ENCODE measurements at places on chromosomes 6 and 20.
A peak's percentile ranks its signal among the peaks of the same experiment; 100 is the strongest.

GRCh38 chr6:159134701-159135364 lies 34.4 kb upstream of the FNDC1 start:
- peak; percentile 84 for DNase-seq

- no peak for DNase-seq
Observed at GRCh38 chr6:141107591-141108160, 1025.0 kb upstream of the GJE1 start.

DNA sequence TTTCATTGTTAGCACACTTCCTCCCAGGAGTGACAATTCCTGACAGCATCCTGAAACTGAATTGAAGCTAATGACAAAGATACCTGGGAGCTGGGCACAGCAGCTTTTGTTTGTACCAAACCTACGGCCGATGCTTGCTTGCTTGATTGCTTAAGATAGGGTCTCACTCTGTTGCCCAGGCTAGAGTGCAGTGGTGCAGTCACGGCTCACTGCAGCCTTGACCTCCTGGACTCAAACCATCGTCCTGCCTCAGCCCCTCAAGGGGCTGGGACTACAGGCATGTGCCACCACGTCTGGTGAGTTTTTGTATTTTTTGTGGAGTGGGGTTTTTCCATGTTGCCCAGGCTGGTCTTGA lies 84.7 kb upstream of the SCP2D1 start:
- DNase-seq, result no peak

DNA sequence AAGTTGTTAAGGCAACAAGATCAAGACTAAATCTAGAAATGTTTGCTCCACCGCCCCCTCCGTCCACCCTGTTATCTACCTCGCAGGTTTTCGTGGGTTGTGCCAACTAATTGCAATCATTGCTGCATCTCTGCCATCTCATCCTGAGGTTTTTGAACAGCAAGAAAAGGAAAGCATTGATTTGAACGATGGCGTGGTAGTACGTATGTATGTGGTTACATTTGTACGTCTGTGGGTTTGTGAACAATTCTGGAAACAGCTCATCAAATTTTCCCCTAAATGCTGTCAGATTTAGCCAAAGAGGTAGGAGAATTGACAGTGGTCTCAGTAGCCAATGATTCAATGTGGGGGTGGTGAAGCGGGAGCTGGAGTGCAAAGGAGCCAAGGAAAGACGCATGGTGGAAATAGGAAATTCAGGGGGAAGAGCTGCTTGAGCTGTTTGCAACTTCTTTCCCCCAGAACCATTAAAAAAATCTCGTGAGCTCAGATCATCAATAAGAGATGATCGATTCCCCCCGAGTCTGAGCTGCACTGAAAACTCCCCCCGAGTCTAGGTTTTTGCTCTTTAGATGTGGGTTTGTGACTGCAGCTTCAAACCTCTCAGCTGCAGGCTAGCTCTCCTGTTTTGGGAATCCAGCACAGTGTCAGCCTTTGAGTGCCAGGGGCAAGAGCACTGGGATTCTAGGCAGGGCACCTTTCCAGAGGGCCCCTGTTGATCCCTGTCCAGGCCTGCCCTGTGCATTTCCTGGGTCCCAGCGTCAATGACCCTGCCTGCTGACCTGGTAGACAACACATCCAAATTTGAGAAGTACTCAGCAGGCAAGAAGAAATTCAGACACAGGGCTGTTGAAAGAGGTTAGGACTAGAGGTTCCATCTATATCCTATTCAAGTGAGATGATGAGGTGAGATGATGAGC lies 72.6 kb upstream of the LY86 start:
- DNase-seq, result no peak

- DNase-seq, result no peak
Observed at GRCh38 chr20:45088247-45088646, 12.7 kb downstream of the KCNS1 start.

- DNase-seq, result no peak
Observed at GRCh38 chr6:89950879-89951391, 56.7 kb downstream of the GJA10 start.

DNA sequence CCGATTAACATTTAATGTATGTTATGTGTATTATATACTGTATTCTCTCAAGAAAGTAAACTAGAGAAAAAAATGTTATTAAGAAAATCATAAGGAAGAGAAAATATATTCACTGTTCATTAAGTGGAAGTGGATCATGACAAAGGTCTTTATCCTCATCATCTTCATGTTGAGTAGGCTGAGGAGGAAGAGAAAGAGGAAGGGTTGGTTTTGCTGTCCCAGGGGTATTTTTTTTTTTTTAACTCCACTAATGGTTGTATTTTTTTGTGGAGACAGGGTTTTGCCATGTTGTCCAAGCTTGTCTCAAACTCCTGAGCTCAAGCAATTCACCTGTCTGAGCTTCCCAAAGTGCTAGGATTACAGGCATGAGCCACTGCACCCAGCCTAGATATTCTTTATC lies 11.0 kb downstream of the ECT2L start:
- DNase-seq, result no peak

- DNase-seq, result no peak
Observed at GRCh38 chr6:8113131-8113654, 10.8 kb upstream of the EEF1E1 start.

DNA sequence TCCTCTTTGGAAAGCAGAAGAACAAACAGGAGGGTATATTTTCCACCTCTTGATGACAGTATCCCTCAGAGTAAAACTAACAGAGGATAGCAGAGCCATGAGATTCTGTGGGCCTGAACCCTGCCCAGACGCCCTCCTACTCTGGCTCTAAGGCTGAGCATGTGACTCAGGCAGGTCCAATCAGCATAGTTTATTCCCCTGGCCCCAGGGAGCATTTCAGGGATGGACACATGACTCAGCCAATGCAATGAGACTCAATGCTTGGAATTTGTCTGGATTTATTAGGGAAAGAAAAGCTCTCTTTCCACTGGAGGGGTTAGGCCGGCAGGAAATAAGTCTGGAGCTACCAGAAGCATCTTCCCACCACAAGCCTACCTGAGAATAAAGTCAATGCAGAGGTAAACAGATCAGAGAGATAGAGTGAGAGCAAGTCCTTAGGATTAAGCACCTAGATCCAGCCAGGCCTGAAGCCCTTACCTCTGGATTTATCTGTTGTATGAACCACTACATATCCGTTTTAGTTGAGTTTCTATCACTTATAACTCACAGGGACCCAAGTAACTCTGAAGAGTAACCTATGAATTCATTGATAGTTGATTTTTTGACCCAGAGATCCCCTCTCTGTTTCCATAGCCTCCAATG lies 68.2 kb upstream of the EYA2 start:
- no peak for DNase-seq

GRCh38 chr6:165817148-165817547 lies 154.1 kb upstream of the PDE10A start:
- DNase-seq, result no peak

GRCh38 chr6:22906091-22906549 lies 336.8 kb downstream of the HDGFL1 start:
- no peak for DNase-seq

- no peak for DNase-seq
Observed at GRCh38 chr6:20542927-20543602, 8.8 kb downstream of the CDKAL1 start.

GRCh38 chr6:170262489-170263088 lies 28.3 kb downstream of the DLL1 start:
- no peak for DNase-seq

DNA sequence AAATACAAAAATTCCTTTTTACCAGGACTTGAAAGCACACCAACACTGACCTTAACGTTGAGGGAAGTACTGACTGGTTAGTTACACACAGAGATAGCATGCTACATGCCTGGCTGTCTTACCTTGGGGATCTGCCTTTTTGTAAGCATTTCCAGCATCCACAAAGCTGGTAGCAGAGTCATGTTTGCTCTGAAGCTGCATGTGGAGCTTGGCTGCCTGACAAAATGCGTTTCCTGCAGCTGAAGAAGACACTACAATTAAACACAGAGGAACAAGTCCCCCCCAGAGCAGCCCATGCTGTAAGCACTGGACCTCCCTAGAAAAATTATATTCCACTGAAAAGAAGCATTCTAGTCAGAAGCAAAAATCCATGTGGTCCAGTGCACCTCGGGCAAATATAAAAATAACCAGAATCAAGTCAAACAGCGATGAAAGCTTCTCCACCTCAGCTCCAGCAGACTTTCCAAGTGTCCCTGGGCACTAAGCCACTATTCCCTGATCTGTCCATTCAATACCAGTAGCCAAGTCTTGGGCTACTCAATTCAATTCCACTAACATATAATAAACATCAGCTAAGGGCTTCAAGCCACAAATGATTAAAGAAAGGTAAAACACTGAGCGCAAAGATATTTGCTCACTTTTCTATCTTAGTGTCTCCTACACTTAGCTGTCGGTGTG lies 24.2 kb downstream of the NAPB start:
- DNase-seq, result no peak

DNA sequence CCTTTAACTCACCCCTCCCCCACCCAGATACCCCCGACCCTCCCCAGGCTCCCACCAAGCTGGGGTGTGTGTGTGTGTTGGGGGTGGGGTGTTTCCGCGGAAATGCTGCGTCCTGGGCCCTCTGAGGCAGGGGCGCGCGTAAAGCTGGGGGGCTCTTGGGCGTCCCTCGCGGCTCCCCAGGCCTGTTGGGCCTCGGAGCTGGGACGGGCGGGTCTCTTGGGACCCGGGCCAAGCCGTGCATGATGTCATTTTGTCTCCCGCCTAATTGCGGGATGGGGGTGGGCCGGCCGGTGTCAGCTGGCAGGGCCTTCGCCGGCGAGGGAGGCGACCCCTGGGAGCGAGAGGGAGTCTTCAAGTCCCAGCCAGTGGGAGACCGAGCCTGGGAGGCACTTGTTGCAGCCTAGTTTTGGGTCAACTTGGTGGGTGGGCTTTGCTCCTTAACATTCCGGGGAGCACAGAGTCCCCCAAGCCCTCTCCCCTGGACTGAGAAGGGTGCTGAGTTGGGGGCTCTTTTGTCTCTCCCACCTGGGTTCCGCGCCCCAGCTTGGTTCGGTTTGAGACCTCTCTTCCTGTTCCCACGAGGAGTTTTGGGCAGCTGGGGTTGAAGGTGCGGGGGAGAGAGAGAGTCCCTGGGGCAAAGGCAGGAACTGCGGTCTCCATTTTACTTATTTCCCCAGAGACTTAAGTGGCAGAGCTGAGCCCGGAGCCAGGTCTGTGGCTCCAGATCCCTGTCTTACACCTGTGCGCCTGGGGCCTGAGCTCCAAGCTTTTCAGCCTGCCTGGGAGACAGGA lies 623 bp downstream of the MYBL2 start:
- DNase-seq, result no peak

- DNase-seq, result no peak
Observed at GRCh38 chr6:2579241-2579761, 171.4 kb downstream of the MYLK4 start.

DNA sequence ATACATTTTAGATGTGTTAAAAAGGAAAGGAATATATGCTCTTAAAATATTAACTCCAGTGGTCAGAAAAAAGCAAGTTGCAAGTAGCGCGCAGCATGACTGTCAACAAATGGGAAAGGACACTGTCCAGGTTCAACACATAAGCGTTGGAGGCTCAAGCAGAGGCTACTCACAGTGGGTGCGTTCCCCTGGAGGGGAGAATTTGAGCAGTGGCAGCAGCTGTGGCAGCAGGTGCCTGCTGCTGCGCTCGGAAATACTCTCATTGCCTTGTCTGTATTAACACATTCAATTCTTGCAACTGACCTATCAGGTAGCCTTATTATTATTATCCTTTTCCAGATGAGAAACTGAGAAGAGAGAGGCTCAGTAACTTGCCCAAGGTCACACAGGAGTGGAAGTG lies 21.9 kb upstream of the CCN6 start:
- no peak for DNase-seq
